ENCODE measurements at places on chromosomes 3 and 15. TPM values are rescaled to one million over a fixed set of nuclear protein-coding genes. Genes with fewer than 3 reads are reported as not detected.

Gene TMEM62
- total RNA-seq = 21.5 TPM

Gene SNX22
- total RNA-seq = 1.6 TPM

Gene CD96
- 257 TPM for total RNA-seq

Gene CMTM8
- 8.6 TPM for total RNA-seq

Gene SLC22A14
- not detected for total RNA-seq

Gene WWTR1
- total RNA-seq = 0.56 TPM

- peak; percentile 21 for DNase-seq
These were observed 753 bp downstream of the INAFM2 start for GRCh38 chr15:40323953-40324937.

DNA sequence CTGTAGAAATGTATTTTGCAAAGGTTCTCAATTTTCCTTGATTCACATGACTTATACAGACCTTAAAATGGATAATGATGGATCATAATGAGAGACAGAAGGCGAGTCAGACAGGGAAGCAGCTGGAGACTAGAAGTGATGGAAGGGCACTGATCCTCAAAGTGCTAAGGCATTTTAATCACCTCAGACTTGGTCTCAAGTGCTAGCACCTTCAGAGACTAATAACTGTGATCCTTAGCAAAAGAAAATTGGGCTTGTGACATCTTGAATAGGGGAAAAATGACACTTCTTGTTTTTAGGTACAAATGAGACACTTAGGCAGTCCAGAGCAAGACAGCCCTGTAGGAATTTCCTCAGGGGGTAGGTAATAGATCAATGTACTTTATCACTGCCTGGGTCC is 1011.7 kb downstream of the SQOR start:
- DNase-seq = no peak

DNA sequence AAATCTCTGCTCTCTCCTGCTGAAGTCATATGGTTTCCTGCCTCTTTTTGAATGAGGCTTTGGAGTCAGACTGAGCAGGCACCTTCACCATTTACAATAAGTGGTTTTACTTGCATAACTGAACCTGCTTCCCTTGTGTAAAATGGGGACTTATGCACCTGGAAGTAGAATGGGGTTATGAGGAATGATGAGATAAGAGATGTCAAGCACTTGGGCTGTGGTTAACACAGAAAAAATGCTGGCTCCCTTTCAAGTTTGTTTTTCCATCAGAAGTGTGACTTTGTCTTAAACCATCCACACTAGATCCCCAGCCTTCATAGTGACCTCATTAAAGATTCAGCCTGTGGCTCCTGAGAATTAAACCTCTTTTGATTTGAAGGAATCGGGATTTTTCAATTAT is 5.2 kb downstream of the EXOSC7 start:
- DNase-seq = no peak

- DNase-seq = no peak
These were observed 156.0 kb downstream of the TP63 start for GRCh38 chr3:189787191-189787590.

DNA sequence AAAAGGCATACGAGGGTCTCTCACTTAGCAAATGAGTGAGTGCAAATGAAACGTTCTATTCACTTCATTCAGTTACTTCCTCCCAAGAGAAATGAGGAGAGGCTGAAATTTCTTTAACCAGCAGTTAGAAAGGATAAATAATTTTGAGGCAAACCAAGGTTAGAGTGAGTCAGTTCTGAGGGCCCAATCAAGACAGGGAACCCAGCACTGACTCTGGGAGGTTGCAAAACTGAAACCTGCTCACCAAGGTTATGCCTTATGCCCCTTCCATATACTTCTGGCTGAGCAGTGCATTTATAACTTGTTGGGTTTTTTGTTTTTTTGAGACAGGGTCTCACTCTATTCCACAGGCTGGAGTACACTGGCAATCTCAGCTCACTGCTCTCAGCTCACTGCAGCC is 4.5 kb upstream of the RPSA start:
- DNase-seq = no peak

DNA sequence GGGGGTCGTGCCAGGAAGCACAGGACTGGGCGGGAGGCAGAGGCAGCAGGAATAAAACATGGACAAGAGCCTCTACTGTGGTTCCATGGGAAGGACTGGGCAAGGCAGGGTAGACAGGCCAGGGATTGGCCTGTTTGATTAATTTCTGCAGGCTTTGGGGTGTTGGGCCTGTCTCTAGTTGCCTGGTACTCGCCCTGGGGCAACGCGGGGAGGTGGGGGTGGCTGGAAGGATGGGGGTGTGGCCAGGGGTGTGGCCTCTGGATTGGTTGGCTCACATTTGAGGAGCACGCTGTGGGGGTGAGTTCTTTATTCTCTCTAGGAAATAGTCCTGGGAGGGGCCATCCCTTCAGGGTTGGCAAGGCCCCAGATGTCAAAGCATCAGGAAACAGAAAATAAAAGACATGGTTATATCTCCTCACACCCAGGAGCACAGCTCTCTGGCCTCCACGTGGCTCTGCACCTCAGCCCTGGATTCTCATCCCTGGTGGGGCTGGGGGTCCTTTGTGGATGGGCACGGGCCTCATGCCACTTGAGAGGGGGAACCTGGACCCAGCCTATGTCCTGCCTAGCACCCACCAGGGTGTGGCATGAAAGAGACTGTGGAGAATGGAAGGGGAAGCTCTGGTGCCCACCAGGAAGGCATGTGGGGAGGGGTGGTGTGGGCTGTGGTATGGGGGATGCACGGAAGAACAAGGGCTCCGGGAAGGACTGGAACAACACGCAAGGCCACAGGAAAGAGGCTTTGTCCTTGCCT is 223.0 kb upstream of the LYSMD4 start:
- no peak for DNase-seq

DNA sequence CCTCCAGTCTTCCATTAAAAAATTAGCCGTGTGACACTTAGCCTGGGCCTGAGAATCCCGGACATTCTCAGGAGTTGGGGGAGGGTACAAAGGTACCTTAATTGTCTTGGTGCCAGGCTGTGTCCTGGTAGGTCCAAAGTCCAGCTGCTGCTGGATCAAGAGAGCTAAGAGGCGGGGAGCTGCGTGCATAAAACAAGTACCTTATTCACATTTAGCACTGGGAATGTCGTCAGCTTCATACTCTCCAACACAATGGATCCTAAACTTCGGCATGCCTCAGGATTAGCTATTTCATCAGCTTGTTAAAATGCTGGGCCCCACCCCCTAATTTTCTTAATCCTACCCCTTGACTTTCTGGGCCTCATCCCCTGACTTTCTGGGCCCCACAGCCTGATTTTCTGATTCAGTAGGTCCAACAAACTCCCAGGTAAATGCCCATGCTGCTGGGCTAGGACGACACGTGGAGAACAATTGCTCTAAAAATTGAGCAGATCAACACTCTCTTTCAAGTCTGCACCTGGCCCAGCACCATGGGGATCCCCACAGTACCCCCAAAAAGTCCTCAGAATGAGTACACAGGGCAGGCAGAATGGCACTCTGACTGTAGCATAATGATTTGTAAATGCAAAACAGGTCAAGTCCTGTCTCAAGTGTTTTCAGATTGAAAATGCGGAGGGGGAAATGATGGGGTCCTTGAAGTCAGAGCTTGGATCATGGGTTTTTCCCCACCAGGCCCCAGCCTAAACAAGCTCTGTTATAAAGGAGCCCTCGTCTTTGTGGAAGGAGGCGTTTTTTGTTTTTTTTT is 5.6 kb upstream of the AEN start:
- no peak for DNase-seq

GRCh38 chr3:121681792-121682191 is 21.1 kb upstream of the HCLS1 start:
- no peak for DNase-seq

All from naive thymus-derived CD4-positive, alpha-beta T cell (primary cell).